ENCODE measurements at places on chromosomes 6 and 20. TPM values are rescaled to one million over a fixed set of nuclear protein-coding genes. Genes with fewer than 3 reads are reported as not detected.

CD40 gene
- 4.1 TPM for total RNA-seq

EYS gene
- total RNA-seq = 0.02 TPM

FOXC1 gene
- 6.8 TPM for total RNA-seq

ME1 gene
- total RNA-seq = 38.4 TPM

CCM2L gene
- 0.68 TPM for total RNA-seq

SLC23A2 gene
- total RNA-seq = 16.8 TPM

TNFRSF6B gene
- total RNA-seq = 0.97 TPM

COL19A1 gene
- not detected for total RNA-seq

FABP7 gene
- total RNA-seq = not detected

PBX2 gene
- 15.7 TPM for total RNA-seq

PTGIS gene
- total RNA-seq = not detected

FIG4 gene
- 5.3 TPM for total RNA-seq

Measured in A549 treated with Hydrocortisone at 1 μM for 4 hours (cell line).